ENCODE measurements at places on chromosomes 13 and 19.

GRCh38 chr13:114027046-114027715 lies 53.3 kb upstream of the C13orf46 start:
- H3K4me3 ChIP-seq = no peak overlapping the region
- H3K4me1 ChIP-seq = no peaks in the 10 kb centered on the region
- no peaks in the 10 kb centered on the region for H3K36me3 ChIP-seq
- H3K27ac ChIP-seq = peak overlapping the region; percentile 13
- H3K27me3 ChIP-seq = no peaks in the 10 kb centered on the region
- no peak for DNase-seq

GRCh38 chr13:79834876-79835275 lies 353.9 kb downstream of the NDFIP2 start:
- no peak for DNase-seq
- H3K36me3 ChIP-seq = no peaks in the 10 kb centered on the region
- H3K4me1 ChIP-seq = no peaks in the 10 kb centered on the region
- no peak overlapping the region for H3K27ac ChIP-seq

DNA sequence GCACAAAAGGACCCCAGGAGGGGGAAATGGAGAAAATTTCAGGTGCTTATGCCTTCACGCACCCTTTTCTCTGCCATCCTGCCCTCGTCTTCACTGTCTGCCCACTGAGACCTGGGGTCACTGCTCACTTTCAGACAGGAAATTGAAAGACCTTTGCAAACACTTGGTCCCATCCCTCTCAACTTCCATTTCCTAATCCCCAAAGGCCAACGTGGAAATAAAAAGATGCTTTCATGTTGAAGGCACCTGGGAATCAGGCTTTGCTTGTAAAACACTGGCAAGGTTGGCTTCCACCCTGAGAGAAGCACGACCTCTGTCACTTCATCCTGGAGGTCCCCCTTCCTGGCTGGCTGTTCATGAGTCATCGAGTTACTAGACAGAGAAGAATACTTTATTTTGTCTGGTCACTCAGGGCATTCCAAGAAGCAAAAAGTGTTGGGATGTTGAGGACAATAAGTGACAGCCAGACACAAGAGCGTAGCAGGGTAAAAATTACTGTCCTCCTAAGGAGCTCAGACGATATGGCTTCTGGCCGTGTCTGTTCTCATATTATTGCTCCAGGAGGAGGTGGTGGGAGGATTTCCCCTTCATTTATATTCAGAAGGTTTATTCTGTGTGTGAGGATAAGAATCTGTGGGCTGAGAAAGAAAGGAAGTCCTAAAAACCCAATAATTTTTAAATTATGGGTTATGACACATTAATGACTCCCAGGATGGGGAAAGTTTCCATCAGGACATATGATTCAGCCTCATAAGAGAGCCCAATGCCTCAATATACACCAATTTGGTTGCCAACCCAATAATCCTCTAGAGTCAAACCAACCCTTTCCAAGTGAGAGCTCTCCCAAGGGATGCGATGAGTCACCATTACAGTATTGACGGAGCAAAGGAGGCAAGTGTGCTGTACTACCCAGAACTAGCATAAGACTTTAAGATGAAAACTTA lies 409.0 kb downstream of the COG6 start:
- peaks cover 6% of the 10 kb centered on the region for H3K4me1 ChIP-seq
- H3K4me3 ChIP-seq = no peak overlapping the region
- H3K36me3 ChIP-seq = no peaks in the 10 kb centered on the region

GRCh38 chr13:82739881-82740280 lies 1142.4 kb downstream of the SLITRK1 start:
- H3K4me3 ChIP-seq = no peak overlapping the region
- no peaks in the 10 kb centered on the region for H3K27me3 ChIP-seq
- no peak overlapping the region for H3K27ac ChIP-seq
- no peaks in the 10 kb centered on the region for H3K36me3 ChIP-seq
- no peak for DNase-seq
- no peaks in the 10 kb centered on the region for H3K4me1 ChIP-seq

DNA sequence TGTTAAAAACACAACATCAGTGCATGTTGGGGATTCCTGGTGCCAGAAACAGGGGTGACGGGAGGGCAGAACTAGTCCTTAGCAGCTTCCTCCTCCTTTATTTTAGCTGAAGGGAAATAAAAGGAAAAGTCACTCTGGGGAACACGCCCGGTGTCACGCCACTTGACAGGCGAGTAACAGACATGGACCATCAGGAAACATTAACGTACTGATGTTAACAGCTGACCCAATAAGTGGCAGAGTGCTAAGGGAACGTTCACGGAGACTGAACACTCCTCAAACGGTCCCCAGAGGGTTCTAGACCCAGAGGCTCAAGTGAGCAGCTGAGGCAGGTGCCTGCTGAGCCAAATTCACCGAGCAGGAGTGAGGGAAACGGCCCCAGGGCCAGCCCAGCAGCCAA lies 13.9 kb upstream of the EIF3G start:
- no peak overlapping the region for H3K4me3 ChIP-seq
- H3K27me3 ChIP-seq = no peaks in the 10 kb centered on the region
- H3K4me1 ChIP-seq = no peaks in the 10 kb centered on the region
- no peak for DNase-seq
- H3K27ac ChIP-seq = no peak overlapping the region

DNA sequence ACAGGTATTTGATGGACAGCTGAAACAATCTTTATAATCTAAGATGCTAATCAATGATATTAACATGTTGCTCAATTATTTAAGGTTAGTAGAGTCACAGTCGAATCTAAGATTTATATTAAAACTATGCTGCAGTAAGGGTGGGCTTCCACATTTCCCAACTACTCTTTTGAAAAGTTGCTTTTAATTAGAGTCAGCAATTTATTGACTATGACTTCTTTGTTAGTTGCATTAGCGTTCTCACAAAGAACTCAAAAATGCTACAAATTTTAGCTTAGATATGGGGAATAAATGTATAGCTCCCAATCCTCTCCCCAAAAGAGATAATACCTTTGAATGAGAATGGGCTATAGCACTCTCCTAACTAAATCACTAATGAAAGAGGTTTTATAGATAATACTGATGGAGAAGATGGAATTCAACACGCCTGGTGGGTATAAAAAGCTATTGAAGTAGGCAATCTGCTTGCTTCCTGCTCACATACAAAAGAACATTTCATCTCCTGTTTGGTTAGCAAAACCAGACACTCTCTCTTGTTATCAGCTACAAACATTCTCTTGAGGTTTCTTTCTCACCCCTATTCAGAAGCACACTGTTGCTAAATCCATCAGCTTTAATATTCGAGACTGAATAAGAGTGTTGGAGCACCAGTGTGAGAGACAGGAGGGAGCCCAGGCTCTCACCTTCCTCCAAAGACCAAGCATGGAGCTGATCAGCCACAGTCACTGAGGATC lies 2.4 kb upstream of the FLT1 start:
- H3K36me3 ChIP-seq = no peaks in the 10 kb centered on the region
- H3K27me3 ChIP-seq = no peaks in the 10 kb centered on the region
